ENCODE measurements at places on chromosomes 2 and 18.

GRCh38 chr2:74083750-74084149 is 64.0 kb downstream of the BOLA3 start:
- DNase-seq: no peak

DNA sequence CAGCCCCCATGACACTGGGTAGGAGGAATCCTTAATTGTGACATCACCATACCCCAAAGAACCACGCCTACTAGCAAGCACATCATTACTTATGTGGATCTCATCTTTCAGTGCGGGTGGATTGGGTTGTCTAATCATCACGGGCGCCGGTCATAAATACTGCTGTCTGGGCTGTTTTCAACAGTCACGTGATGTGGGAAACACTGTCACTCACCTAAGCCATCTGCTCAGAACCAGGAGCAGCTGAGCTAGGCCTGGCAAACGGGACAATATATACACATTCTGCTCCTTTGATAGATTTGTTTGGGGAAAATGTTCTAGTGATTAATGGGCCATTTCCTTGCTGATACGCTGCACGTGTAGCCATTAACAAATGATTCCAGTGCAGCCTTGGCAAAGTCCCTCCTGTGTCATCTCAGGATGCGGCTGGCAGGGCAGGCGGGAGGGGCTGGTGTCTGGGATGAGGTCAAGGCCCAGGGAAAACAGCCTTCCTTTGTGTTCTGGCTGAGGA is 145.9 kb upstream of the COPS8 start:
- DNase-seq: peak; percentile 68

GRCh38 chr18:49921318-49921985 is 108.1 kb upstream of the ACAA2 start:
- no peak for DNase-seq

- no peak for DNase-seq
Measured at GRCh38 chr2:26572591-26572990, 68.6 kb downstream of the CIB4 start.

DNA sequence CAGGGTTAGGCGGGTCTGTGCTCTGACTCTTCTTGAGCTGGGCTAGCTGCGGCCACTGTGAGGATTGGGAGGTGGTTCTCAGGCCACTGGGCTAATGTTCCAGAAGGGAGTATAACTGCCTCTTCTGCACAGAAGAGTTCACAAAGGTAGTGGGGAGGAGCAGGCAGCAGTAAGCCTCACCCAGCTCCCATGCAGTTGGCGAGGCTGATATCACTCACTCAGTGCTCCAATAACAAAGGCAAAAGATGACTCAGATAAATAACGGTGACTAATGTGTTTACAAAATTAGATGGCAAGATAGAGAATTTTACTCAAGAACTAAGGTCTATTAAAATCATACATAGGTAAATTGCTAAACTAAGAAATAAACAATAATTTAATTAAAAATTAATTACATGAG is 174.2 kb upstream of the TMEM200C start:
- DNase-seq: no peak

DNA sequence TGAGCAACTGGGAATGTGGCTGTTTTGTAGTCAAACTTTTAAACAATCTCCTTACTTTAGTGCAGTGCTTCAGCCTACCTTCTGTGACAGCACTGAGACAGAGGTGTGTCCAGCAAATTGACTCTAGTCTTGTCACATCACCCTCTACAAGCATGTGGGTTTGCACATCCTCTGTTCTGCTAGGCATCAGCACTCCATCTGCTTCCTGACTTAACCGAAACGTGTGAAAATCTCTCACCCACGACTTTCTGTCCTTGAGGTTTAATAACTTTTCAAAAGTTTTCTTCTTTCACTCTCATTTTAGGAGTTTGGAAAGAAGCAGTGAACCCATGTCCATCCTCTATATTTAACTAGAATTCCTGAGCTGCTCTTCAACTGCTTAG is 42.6 kb downstream of the TTR start:
- no peak for DNase-seq

GRCh38 chr2:235382601-235383000 is 111.2 kb upstream of the AGAP1 start:
- no peak for DNase-seq

DNA sequence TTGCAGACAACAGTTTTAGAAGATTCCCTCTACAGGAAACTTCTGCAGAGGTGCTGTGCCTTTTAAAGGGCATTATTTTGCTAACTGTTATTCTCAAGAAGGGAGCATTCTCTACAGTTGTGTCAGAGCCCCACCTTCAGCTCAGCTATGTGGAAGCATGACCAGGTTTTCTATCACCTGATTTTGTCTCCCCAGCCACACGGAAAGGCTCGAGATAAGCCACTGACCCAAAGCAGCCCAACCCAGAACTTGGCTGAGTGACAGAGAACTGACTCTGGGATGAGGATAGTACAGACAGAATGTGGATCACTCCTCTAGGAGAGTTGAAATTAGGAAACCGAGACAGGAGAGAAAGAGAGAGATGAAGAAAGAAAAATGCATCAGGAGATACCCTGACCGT is 10.7 kb downstream of the COL4A4 start:
- DNase-seq: no peak

- no peak for DNase-seq
Measured at GRCh38 chr2:72638600-72639211, 187.1 kb downstream of the EXOC6B start.

- DNase-seq: no peak
Measured at GRCh38 chr2:67702937-67703336, 305.8 kb downstream of the ETAA1 start.

GRCh38 chr2:3107567-3107966 is 270.1 kb downstream of the EIPR1 start:
- peak; percentile 15 for DNase-seq

GRCh38 chr2:187481543-187481942 is 33.5 kb upstream of the CALCRL start:
- no peak for DNase-seq

GRCh38 chr18:45751766-45752165 is 27.8 kb downstream of the SLC14A1 start:
- no peak for DNase-seq

GRCh38 chr2:107760620-107761364 is 65.9 kb upstream of the RGPD4 start:
- DNase-seq: no peak

- peak; percentile 37 for DNase-seq
Measured at GRCh38 chr2:240646900-240647502, 21.7 kb downstream of the GPR35 start.

DNA sequence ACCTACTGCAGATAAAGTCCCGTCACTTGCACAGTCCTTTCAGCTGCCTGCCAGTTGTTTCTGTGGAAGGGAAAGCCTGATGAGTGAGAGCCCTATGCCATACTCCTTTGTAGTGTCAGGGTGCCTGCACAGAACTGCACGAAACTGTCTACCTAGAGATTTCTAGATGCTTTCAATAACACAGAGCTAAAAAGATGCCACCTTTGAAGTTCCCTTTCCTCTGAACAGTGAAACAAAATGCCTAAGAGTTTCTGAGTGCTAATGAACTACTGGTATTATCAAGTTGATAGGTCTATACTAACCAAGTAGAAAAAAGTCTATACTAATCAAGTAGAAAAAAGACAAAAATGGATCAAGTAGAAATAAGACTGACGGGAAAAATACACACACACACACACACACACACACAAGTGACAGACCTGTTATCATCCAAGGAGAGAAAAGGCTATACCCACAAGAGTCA is 79.0 kb downstream of the TLK1 start:
- DNase-seq: no peak

DNA sequence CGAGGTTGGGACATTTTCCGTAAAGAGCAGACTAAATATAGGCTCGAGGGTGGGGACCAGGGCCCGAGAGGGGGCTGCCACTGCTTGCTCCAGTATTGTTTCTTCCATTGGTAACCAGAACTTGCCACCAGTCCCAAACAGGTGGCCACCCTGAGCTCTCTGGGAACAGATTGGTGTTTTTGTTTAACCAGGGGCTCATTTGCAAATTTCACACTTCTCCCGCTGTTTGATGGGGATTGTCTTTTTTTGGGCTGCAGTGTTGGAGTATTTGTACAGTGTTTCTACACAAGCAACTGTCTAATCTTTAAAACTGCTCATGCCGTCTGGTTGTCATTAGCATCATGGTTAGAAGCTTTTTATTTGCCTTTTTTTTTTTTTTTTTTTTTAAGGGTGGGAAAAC is 8.5 kb downstream of the AGAP1 start:
- no peak for DNase-seq

- no peak for DNase-seq
Measured at GRCh38 chr18:71252351-71252865, 963.6 kb downstream of the SOCS6 start.

GRCh38 chr2:150211164-150211631 is 276.3 kb downstream of the RND3 start:
- no peak for DNase-seq

GRCh38 chr2:170533156-170533555 is 182.0 kb upstream of the SP5 start:
- no peak for DNase-seq

DNA sequence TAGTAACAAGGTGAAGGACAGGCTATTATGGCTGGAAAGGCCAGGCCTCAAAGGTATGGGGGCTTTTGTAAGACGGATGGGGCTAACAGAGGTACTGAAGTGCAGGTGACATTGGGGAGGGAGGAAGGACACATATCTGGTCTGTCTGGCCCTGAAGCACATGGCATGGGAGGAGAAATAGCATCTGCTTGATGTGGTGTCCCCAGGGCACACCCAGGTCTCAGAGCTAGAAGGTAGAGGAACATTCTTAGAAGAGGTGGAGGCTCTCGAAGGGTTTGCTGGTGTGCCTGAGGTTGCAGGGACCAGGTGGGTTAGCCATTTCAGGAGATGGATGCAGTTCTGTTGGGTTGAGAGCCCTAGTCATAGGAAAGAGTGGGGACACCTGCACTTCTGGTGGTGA is 9.5 kb downstream of the RALB start:
- DNase-seq: no peak

GRCh38 chr2:105674401-105674800 is 70.3 kb upstream of the NCK2 start:
- DNase-seq: no peak

Measured in D341Med (cell line).